ENCODE measurements at places on chromosomes 7 and 10.

- DNase-seq, result no peak
These were observed 93.1 kb downstream of the CDK14 start for GRCh38 chr7:90689260-90689659.

GRCh38 chr7:23356726-23357125 lies 57.6 kb downstream of the MALSU1 start:
- DNase-seq, result no peak

DNA sequence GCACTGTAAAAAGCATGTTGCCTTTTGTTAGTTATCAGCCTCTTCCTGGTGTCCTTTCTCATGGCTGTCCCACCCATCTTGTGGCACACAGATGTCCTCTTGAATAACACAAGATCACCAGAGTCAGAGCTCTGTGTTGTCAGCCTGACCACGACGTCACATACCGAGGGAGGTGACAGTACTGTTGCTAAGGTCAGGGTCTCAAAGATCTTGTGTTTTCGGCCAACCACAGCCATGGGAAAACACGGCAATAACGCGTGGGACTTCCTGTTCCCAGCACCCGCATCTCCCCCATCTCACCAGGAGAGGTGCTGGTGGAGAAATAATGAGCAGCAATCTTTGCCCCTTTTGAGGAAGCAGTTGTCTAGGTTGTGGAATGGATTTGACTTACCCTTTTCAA lies 40.4 kb downstream of the NPVF start:
- no peak for DNase-seq

DNA sequence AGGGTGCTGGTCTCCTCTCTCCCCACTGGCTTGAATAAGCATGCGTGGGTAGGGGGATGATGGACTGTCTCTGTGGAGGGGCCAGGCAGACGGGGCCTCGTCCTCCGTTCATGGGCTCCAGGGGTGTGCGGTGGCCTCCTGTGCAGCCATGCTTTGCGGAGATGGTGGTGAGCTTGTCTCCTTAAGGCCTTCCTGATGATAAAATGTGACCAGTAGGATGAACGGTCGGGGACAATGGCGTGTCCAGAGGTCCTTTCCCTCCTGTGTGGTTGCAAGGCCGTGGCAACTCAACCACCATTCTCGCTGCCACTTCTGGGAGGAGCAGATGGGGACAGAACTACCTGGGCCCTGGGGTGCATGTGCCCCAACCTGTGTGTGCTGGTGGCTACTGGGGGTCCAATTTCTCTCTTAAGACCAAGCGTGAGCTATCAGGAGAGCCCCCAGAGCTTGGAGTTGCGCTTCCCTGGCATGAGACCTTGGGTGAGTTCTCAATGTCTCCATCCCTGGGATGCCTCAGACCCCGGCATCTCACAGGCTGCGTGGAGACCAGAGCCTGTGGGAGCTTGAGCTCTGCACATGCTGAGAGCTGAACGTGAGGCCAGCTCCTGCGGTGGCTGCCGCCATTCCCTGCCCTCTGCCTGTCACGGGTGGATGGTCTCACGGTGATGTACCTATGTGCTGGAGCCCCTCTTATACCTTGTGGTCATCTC lies 112.2 kb downstream of the INPP5A start:
- DNase-seq, result no peak
